Stimulated activated CD4-positive, alpha-beta T cell treated with anti-CD3 and anti-CD28 coated beads, Interleukin-12 subunit alpha, Interleukin-12 subunit beta, amount 100 ng/mL, for 48 hours (primary cell): ENCODE measurements at places on chromosomes 1 and 21.

DNA sequence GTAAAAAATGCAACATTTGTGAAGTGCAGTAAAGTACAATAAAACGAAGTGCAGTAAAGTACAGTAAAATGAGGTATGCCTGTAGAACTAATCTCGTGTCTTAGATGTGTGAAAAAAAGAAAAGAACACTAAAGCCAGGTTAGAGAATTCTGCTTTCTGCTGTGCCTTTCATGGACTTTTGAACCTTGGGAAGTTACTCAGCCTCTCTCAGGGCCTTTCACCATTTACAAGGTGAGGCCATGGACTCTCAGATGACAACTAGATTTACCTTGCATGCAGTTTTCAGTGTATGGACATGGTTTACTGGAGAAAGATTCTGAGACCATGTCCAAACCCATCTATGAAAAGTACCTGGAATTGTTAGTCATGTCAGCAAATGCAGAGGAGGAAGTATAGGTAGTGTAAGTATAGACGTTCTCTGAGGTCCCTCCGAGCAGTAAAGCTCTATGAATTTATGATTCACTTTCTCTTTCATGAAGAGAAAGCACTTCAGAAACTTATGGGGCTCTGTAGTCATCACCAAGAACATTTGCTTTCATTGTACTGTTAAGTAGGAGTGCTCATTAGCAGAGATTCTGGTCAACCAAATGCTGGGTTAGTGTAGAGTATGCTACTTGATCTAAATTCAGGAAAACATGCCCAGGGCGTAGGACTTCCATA lies 143.1 kb downstream of the CACNA1E start:
- no peak for DNase-seq

GRCh38 chr1:67605209-67605780 lies 79.7 kb upstream of the GADD45A start:
- DNase-seq = no peak

DNA sequence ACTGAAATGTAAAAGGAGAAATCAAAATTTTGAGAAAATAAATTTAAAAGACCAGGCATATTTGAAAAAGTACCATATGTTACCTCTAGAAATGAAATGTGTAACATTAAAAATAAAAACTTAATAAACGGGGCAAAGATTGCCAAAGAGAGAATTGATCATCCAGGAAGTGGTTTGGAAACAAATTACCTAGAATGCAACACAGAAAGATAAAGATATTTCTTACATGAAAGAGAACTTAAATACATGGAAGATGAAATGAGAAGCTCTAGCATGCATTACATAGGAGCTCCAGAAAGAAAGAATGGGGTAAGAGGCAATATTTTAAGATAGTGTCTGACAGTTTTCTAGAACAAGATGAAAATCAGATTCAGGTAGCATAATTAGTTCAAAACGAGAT lies 235.9 kb upstream of the IRF2BP2 start:
- no peak for DNase-seq

DNA sequence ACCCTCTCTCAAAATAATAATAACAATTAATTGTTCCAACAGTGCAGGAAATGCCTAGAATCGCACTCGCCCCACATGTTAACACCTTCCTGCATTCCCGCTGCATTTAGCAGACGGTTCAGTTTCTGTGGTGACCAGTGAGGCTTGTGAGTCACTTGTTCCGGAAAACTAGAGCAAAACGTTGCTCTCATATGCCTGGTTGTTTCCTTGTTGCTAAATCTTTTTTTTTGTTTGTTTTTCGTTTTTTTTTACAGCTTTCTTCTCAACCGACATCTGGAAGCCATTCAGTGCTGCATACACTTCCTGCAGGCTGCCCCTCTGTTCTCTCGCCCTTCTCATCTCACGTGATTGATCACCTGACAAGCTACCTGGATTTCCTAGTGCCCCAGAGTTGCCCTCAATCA lies 56.9 kb upstream of the TMPRSS2 start:
- DNase-seq = no peak

DNA sequence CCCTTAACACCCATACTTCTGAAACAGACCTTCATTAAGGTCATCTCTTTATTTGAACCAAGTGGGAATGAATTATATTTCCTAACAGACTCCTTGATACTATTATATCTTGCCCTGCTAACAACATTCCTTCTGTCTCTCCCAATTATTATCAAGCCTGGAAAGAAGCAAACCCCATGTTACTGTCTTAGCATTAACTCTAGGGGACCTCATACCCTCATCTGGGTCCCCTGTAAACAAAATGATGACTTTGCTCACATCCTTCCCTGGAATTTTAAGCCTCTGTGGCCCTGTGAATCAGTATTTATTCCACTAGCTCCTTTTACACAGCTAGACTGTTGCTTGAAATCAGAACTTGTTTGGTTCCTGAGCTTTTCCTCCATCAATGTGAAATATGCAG lies 38.3 kb upstream of the BCL10 start:
- DNase-seq = no peak

GRCh38 chr1:41875487-41875886 lies 43.2 kb downstream of the HIVEP3 start:
- DNase-seq = no peak

DNA sequence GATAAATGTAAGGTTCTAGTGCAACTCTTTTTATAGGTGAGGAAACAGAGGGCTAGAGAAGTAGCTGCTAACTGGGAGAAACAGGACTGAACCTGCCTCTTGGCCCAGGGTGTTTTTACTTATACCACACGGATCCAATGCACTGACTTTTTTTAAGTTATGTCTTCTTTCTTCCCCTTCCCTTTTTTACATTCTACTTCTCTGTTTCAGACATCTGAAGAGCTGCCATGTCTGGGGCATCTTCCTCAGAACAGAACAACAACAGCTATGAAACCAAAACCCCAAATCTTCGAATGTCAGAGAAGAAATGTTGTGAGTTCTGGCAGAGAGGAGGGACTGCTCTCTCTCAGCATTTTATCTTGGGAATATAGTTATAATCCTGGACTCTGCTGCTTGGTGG lies 1.4 kb downstream of the PFKFB2 start:
- DNase-seq = no peak

DNA sequence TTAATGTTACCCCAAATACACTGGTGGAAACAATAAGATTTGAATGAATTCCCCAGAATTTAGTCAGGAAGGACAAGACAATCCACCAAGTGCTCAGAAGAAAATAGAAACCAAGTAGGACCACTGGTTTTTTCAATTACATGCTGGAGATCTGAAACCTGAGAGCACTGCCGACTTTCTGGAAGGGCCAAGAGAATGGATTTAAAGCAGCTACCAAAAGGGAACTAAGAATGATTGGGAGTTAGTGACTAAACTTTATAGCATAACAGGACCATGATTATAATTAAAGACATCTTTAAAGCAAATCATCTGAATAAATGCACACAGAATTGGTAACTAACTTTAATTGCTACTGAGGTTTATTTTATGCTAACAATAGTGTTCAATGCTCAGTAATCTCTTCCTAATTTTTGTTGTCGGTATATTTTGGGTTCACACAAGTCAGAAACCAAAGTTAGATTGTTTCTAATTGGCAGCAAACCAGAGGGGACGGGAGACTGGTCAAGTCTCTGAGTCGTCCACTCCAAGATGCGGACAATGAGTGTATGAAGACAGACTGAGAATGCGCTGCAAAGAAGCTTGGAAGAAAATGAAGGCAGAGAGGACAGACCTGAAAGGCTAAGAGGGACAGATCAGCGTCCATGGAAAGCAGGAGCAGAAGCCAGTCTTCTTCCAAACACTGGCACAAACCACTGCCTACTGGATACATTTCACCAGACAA lies 2.3 kb upstream of the RGS13 start:
- no peak for DNase-seq

- DNase-seq = no peak
These were observed 1171.0 kb downstream of the MRPL39 start for GRCh38 chr21:24436236-24436635.

- no peak for DNase-seq
These were observed 95.2 kb upstream of the NCAM2 start for GRCh38 chr21:20902998-20903397.

GRCh38 chr1:111605576-111605975 lies 14.0 kb upstream of the RAP1A start:
- no peak for DNase-seq

DNA sequence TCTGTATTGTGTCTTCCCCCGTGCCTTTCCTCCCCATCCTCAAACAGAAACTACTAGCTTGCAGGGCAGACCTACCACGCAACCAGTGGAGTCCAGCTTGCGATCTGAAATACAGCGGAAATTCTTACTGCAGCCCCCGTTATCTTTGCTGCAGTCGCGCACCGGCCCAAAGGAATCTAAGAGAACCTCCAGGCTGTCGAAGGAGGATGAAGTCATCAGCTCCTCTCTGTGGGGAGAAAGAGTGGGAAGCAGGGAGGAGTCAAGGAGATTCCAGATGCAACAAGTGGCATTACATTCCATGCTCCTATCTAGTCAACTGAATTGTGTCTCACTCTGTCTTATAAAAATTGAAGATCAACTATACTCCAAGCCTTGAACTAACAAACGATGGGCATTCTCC lies 206.9 kb downstream of the ASTN1 start:
- DNase-seq = no peak

GRCh38 chr1:201590474-201590873 lies 51.5 kb downstream of the NAV1 start:
- DNase-seq = no peak

GRCh38 chr1:160618763-160619274 lies 28.0 kb downstream of the SLAMF1 start:
- no peak for DNase-seq

DNA sequence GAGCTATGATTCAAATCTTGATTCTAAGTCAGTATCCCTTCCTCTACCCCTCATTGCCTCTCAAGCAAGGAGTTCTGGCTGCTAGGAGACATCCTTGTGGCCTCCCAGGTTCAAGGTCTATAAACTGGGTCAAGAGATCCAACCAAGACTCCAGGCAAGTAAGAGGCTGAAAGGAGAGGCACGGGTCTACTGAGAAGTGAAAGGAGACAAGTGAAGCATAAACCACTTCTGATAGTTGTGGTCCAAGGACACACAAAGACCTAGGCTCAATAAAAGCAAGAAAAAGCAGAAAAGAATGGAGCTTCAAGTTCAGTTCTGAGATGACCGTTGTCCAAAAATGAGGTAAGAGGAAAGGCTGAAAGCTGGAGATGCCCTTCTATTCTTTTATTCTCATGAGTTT lies 17.8 kb upstream of the PPP2R5A start:
- no peak for DNase-seq

GRCh38 chr1:225746361-225747179 lies 31.1 kb upstream of the SRP9 start:
- no peak for DNase-seq

GRCh38 chr1:91727763-91728162 lies 158.2 kb downstream of the TGFBR3 start:
- DNase-seq = no peak

DNA sequence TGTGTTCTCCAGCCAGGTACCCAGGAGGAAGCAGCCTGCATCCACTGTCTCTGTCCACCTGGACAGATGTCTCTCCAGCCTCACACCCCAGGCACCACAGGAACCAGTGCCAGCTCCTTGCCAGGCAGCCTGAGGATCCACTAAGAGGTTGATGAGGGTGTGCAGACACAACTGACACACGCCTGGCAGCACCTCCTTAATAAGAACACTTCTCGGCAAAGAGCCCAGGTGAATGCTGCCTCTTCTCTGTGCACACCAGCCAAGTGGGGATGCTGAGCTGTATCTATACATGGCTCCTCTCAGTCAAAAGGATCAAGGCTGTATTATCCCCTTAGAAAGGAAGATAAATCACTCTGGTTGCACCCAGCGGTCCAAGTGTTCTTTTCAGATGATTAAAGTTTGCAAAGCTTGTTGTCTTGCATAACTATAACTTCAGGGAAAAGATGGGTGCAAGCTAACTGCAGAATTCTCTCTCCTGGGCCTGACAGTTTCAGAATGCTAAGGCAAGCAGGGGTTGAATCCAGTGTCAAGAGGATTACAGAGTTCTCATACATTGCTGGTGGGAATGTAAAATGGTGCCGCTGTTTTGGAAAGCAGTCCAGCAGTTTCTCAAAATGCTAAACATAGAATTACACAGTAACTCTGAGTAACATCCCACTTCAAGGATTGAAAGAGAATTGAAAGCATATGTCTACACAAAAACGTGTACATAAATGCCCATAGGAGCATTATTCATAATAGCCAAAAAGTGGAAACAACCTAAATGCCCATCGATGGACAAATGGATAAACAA lies 3.7 kb upstream of the CAPN8 start:
- no peak for DNase-seq

DNA sequence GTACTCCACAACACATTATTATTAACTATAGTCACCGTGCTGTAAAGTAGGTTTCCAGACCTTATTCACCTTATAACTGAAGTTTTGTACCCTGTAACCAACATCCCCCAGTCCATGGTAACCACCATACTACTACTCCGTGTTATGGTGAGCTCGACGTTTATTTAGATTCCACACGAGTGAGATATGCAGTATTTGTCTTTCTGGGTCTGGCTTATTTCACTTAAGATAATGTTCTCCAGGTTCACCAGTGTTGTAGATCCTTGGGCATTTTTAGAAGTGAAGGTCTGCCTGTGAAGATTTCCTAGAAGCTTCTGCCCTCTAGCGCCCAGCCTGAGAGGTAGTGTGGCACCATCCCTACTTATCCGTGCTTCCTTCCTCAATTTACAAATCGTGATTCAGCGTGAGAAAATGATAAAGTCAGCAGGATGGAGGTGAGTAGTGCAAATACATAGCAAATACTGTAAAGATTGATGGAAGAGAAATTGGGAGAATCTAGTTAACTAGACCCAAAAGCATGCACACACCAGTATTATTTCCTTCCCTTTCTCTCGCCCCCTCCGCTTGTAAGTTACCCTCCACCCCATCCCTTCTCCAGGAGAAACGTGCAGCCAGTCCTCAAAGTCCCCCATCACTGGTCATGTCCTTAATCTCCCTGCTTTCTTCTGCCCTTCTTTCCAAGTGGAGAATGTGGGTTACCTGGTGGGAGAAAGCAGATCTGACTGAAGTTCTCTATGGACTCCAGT lies 36.0 kb upstream of the DISC1 start:
- DNase-seq = no peak

GRCh38 chr1:41615316-41615715 lies 130.8 kb upstream of the EDN2 start:
- DNase-seq = no peak

DNA sequence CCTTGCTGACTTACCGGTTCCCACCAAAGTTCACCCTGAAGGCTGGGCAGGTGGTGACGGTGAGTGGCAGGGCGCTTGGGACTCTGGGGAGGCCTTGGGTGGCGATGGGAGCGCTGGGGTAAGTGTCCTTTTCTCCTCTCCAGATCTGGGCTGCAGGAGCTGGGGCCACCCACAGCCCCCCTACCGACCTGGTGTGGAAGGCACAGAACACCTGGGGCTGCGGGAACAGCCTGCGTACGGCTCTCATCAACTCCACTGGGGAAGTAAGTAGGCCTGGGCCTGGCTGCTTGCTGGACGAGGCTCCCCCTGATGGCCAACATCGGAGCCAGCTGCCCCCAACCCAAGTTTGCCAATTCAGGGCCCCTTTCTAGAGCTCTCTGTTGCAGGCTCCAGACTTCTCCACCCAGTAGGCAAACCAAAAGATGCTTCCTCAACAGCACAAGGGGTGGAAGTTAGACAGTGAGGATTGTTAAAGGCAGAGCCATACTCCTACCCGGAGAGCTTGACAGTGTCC lies 16.4 kb upstream of the SEMA4A start:
- no peak for DNase-seq
